ENCODE measurements at places on chromosomes 3 and 15.

- DNase-seq, result no peak
Observed at GRCh38 chr3:98612587-98612986, 19.2 kb upstream of the CPOX start.

DNA sequence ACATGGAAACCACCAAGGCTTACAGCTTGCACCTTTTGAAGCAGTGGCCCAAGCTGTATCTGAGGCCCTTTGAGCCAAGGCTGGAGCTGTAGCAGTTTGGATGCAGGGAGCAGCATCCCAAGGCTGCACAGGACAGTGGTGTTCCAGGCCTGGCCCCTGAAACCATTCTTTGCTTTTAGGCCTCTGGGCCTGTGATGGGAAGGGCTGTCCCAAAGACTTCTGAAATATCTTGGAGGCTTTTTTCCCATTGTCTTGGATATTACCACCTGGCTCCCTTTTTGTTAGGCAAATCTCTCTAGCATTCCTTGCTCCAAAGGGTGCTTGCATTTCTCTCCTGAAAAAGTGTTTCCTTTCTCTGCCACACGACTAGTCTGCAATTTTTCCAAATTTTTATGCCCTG lies 302.8 kb upstream of the MDFIC2 start:
- DNase-seq, result no peak

- no peak for DNase-seq
Observed at GRCh38 chr15:100205549-100206295, 136.1 kb downstream of the ADAMTS17 start.

- no peak for DNase-seq
Observed at GRCh38 chr15:34358367-34358766, 8.6 kb downstream of the LPCAT4 start.

- no peak for DNase-seq
Observed at GRCh38 chr3:178289544-178290160, 246.6 kb upstream of the KCNMB2 start.

DNA sequence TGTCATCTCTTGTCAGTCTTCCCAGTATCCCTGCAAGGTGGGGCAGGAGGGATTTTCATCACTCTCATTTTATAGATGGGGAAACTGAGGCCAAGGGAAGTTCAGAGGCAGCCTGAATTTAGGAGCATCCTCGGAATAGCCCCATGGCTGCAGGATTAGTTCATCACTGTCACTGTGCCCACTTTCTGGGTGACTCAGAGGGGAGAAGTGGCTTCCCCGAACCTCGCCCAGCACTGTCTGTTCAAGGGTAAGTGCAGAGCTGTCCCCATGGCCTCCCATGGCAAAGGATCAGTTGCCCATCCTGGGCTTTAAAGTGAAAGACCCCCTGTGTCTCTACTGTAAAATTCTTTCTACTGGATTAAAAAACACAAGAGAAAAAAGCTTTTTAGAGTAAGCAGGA lies 60.0 kb upstream of the SEC13 start:
- no peak for DNase-seq

GRCh38 chr3:192570821-192571791 lies 156.2 kb downstream of the FGF12 start:
- DNase-seq, result no peak

GRCh38 chr15:76501726-76502125 lies 165.2 kb downstream of the ISL2 start:
- DNase-seq, result no peak

GRCh38 chr3:187777331-187777941 lies 32.2 kb upstream of the BCL6 start:
- DNase-seq, result no peak

GRCh38 chr15:23866832-23867231 lies 179.7 kb upstream of the NDN start:
- no peak for DNase-seq

DNA sequence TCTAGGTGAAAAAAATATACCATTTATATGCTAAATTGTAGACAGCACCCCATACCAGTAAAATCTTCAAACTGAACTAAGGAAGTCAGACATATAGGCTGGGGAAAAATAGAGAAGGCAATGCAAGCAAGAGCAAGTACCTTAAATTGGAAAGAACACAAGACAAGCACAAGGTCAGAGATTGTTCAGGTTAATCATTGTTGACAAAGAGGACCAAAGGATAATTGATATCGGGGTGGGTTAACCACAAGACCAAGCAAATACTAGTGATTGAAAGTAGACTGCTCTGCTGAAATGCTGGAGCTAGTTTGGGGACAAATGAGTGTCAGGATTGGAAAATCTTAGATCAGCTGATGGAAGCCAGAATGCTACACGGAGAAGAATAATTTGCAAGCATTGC lies 499.8 kb downstream of the ROBO2 start:
- DNase-seq, result no peak

DNA sequence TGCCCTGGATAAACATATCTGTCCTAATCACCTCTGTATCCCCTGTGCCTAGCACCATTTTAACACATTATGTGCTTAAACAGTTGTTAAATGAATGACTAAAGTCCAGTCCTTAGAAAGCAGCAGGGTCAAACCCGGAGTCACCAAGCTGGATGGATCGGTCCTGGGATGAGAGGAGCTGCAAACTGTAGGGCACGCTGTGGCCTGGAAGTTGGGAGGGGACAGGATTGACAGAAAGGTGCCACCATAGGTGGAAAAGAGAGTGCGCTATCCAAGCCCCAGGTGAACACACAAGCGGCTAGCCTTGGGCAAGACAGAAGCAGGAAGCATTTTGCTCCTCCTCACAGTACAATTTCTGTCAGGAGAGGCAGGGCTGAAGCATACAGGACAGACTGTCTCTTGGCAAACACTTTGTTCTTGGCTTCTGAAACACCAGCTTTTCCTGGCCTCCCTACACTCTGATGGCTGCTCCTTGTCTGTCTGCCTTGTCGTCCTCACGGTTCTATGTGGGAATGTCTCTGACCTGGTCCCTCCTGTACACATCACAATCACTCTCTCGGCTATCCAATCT lies 48.4 kb upstream of the KY start:
- DNase-seq, result no peak

DNA sequence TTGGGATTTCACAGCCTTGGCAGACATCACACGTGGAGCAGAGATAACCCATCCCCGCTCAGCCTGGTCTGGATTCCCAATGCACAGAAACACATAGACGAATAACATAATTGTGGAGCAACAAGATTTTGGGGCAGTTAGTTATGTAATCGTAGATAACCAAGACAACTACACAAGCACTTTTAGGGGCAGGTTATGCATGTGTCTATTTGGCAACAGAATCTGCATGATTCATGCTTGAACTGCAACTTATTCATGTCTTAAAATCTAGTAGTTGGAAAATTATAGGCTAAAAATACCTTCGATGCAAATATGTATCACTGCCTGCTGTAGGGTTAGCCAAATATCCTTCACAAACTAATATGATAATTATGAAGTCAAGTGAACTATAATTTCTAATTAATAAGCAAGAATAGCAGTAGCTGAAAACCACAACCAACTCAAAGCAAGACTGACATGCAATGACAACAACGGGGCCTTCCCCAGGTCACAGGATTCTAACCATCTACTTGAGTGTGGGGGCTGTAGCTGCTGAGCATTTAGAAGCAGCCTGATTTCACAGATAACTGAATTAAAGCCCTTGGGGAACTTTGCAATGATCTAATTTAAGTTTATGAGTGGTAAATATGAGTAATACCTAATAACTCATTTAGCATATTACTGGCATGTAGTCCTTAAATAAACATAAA lies 31.1 kb downstream of the DGKG start:
- DNase-seq, result no peak

DNA sequence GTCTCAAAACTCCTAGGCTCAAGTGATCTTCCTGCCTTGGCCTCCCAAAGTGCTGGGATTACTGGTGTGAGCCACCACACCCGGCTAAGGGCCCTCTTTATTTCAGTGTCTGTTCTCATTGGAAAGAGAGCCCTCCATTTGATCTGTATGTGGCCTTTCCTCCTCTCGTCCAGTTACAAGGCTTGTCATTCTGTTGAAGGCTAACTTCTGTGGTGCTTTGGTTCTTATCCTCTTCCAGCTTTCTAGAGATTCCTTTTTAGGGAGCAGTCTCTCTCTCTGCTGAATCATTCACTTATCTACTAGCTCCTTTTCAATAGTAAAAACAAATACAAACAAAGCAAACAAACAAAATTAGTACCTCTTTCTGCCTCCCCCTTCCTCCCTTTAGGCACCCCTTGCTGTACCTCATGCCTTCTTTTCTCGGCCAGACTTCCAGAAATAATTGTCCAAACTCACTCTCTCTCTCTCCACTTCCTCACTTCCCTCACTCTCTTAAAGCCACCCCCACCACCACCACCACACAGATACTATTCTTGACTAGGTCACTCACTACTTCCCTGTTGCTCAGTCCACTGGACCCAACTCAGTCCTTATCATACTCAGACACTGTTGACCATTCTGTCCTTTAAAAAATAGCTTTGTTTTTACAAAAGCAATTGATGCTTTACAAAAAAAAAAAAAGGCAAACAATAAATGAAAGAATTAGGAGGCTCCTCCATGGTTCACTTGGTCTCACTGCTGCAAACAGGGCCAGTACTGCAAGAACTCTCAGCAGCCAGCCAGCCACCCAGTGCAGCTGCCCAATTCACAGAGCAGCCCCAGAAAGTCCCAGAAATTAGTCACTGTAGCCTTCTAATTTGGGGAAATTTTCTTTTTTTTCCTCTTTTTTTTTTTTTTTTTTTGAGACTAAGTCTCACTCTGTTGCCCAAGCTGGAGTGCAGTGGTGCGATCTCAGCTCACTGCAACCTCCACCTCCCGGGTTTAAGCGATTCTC lies 31.7 kb upstream of the RAB11A start:
- DNase-seq, result no peak

DNA sequence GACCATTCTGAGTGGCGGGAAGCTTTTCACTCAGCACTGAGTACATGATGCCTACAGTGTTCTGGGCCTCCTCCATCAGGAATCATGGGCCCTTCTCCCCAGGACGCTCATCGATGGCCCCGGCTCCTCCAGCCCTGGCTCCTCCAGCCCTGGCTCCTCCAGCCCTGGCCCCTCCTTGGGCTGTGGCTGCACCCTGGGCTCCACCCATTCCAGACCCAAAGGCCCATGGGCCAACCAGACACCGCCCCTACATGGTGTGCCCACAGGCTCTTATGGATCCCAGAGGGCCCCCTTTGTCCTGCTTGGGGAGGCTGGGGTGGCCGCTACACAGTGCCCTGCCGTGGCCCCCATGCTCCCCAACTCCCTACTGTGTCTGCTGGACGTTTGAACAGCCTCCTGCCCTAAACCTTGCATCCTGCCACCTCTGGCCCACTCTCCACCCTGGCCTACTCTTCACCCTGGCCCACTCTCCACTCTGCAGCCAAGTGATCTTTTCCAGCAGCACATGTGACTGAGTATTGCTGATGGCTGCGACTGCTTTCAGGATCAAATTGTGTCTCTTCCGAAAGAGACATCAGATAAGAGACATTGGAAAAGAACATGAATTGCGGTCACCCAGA lies 57.9 kb downstream of the APBA2 start:
- DNase-seq, result no peak

DNA sequence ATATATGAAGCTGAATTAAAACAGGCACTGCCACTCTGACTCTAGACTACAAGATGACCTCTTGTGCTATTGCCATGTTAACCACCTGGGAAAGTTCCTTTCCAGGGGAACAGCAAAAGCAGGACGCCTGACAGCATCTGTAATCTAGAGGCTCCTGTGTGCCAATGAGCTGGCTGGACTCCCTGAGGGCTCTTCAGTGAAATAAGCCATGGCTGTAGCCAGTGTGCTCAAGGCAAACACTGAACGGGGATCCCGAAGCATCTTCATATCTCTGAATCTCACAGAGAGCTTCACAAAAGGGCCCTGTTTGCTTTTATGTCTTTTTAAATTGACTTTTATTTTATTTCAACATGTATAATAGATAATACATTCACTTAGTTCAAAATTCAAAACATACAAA lies 57.2 kb downstream of the BFSP2 start:
- no peak for DNase-seq

GRCh38 chr3:59128685-59129084 lies 78.9 kb upstream of the CFAP20DC start:
- DNase-seq, result no peak

DNA sequence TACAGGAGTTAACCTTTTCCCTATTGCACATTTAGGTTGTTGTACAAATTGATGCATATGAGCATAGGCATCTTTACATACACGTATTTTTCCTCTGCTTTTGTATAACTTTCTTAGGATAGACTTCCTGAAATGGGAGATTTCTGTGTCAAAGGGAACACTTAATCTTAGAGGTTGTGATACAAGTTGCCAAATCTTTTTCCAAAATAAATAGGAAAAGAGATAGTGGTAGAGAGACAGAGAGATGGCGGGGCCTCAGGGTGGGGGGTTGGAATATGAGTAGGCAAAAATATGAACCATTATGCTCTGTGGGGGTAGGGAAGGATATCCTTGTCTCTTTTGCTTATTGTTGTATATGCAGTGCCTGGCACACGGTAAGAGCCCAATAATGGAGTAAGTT lies 70.7 kb upstream of the UBE2E1 start:
- DNase-seq, result no peak

- DNase-seq, result no peak
Observed at GRCh38 chr3:15271785-15272381, 60.5 kb downstream of the SH3BP5 start.

GRCh38 chr3:134111616-134112015 lies 81.9 kb upstream of the SLCO2A1 start:
- no peak for DNase-seq

- DNase-seq, result peak; percentile 40
Observed at GRCh38 chr15:34753236-34753894, 1.4 kb downstream of the GJD2 start.

DNA sequence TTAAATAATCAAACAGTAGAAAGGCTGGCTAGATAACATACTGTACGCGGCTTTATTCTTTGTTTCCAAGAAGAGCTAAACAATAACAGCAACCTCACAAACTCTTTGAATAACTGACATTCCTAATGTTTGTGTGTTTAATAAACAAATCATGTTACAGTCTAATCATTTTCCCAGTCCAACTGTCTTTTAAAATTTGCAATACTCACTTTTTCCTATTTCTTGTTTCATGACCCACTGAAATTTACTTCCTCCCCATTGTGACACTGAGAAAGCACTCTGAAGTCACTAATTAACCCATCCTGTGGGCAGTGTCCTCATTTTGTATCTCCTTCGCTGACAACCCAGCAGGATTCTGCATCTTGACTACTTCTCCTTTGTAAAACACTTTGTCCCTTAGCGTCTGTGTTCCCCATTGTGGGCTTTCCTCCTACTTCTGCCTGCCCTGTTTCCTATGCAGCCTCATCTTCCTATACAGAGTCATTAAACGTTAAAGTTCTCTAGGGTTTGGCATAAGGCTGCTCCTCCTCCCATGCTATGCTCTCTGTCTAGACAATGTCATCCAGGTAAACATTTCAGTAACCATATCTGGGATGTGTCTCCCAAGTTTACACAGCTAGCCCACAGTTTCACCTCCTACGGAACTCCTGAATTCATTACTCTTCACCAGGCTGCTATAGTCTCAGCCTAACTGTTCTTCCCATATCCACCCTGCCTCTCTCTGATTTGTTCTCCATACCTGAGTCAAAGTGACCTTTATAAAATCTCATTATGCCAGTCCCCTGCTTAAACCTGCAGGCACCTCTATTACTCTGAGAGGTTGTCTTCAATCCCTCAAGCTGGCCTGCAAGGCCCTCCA lies 148.9 kb downstream of the GREM1 start:
- DNase-seq, result no peak
